NCI-H2029 (cell line): ENCODE measurements at places on chromosomes 5 and 9.

DNA sequence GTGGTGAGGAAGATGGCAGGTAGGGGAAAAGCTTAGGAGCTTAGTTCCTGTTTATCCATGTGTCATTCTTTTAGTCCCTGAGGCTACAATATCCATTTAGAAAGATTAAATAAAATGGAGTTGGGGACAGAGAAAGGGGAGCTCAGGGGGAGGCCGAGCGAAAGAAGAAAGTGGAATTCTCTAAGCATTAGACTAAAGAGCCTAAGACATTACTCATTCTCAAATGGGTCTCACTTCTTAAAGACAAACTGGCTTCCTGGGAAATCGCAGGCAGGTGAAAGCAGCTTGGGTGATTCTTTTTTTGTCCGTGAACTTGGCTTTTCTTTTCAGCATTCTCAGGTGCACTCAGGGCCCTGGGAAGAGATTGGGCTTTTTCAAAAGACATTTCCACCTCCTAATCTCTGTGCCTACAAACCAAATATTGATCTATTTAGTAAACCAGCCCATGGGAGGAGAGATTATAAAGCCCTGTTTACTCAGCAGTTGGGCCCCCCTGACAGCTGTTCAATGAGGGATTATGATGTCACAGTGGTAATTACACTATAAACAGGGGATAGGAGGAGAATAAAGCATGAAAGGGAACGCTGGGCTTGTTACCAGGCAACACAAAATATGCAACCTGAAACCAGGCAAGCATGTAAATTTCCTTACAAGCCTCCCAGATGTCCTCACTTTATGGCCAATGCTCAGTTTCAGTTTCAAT, 584.0 kb downstream of the ACTL7B start:
- DNase-seq: peak; percentile 95

DNA sequence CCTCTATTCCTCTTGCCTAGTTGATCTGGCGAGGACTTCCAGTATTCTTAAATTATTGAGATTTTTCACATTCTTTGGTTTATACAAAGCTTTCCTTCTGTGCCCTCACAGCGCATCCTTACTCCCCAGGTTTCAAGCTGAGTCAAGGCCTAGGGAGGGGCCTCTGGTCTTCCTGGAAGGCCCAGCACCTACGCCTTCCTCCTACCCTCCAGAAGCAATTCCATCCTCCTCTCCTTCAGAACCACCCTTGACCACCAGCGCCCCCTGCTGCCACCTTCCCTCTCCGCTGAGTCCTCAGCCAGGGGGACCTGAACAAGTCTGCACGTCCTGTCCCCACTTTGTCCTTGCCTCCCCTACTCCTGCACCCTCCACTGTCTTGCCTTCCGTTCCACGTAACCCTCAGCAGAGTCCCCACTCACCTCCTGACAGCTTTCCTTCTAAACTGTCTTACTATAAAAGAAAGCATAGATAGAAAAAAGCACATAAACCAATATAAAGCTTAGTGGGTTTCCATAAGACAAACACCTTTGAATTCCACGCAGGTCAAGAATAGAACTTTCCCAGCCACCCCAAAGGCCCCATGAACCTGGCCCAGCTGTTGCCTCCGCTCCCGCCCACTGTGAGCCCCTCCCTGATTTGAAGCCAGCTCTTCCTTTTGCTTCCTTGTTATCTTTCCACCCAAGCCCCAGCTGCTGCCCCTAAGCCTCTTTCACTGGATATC, 63.0 kb upstream of the CTSL start:
- peak; percentile 49 for DNase-seq

- no peak for DNase-seq
These were observed 56.7 kb upstream of the CARTPT start for GRCh38 chr5:71662381-71662780.

DNA sequence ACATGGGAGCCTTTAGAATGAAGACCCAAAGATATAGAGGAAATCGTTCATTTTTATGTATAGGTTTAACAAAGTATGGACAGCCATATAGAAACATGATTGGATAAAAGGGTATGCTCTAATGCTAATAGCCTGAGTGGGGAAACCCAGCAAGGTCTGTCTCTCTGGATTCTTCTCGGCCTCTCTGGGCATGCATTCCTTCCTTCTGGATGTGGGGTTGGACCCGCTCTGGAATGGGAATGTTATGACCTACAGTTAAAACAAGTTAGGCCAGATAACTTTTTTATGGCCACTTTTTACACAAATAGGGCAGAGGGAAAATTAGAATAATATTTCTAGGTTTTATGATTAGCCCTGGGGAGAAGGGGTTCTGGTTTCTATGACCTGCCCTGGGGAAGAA, 103.2 kb downstream of the ARSB start:
- no peak for DNase-seq

GRCh38 chr5:38032149-38032548, 192.3 kb upstream of the GDNF start:
- no peak for DNase-seq

DNA sequence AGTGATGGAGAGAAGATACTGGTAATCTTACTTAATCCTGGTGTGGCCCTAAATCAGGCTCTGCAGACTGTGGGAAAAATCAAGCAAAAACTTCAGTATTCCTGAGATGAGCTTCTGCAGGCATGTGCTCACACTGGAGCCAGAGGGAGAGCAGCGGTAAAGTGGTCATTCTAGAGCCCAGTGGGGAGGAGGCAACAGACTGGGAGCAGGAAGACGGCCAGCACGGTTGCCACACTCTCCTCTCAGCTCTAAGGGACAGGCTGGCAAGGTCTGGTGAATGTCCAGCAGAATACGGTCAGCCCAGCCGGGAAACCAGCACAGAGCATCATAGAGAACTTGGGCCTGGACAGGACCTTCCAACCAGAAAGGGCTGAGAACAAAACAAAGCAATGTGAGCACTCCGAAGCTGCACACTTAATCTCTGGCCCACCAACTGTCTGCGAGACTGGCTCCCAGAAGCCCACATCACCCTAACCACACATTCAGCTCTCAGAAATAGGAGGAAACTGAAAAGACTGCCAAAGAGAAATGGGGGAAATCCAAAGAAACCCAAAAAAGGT, 30.3 kb downstream of the MED27 start:
- DNase-seq: no peak

DNA sequence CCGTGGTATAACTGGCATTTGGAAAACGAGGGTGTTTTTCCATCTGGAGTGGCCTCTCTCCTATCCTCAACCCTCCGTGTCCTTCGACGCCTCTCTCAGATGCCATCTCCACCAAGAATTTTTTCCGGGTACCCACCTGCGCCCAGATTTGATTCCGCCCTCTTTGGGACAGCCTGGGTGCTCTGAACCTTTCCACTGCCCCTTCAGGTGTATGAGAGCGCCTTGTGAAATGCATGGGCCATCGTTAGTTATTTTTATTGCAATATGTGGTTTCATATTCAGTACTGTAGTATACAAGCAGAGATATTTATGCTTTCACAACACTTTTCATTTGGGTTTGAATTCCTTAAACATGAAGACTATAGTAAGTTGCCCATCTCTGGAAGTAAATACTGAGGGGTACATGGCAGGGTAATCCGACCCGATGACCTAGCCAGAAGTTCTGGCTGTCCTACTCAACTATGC, 78.2 kb upstream of the IFNE start:
- DNase-seq: no peak

DNA sequence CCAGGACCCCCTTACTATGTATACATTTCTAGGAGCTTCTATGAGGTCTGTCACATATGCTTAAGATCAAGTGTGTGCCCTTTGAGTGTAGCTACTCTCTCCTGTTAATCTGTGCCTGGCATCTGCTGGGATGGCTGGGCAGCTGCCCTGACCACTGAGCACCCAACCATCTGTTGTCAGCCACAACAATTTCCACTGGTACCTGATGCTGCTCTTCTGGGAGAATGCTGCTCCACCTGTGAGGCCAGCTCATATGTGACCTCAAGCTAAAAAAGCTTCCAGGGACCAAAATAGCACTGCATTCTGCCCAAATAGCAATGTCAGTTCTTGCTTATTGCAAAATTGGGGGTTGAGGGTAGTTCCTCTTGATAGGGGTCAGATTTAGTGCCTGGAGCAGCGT, 595.6 kb downstream of the RAB3C start:
- DNase-seq: no peak

DNA sequence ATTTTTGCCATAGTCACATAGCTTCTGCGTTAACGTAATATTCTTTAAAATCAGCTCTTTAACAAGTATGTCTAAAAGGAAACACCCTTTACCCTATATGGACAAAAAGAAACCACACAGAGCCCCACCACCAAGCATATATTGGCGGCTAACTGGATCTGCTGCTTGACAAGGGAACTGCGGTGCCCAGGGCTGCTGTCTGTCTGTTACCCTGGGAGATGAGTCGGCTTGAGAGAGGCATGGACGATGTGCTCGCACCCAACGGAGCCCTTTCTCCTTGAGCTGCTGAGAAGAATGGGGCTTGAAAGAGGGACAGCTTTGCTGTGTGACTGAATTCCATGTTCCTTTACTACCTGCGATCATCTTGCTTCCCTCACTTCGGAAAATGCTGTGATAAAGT, 158.6 kb upstream of the SHB start:
- DNase-seq: no peak

- no peak for DNase-seq
These were observed 7.3 kb upstream of the TENT4A start for GRCh38 chr5:6705959-6706358.

GRCh38 chr5:102753889-102754766, 977 bp upstream of the PAM start:
- no peak for DNase-seq

DNA sequence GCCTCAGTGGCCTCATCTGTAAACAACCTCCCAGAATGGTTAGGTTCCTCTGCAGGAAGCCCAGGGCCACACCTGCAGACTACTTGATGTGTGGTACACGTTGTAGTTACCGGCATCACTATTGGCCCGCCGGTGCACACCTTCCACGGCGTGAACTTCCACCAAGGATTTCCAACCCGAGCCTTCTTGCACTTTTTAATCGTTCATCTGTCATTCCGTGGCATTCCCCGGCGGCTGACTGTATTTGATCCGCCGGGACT, 5.3 kb upstream of the TRIM41 start:
- DNase-seq: no peak

GRCh38 chr9:114777821-114778609, 27.8 kb downstream of the TNFSF15 start:
- no peak for DNase-seq

GRCh38 chr5:80711938-80712337, 57.2 kb upstream of the DHFR start:
- DNase-seq: no peak

GRCh38 chr9:38727497-38728001, 7.6 kb upstream of the FAM240B start:
- DNase-seq: no peak

DNA sequence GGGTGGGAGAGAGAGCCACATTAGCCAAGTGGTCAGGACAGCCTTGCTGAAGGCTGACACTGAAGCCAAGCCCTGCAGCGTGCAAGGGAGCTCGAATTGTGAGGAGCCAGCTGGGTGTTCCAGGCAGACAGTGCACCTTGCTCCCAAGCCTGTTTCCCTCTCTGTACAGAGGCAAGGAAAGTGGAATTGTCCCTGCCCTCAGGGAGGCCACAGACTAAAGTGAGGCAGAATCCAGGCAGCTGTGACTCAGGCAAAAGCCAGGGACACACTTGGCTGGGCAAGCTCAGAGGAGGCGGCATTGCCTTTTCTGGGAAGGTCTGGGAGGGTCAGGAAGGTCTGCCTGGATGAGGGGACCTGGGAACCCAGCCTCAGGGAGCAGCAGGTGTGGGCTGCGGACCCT, 50.2 kb upstream of the LMX1B start:
- DNase-seq: no peak

GRCh38 chr9:96048104-96048955, 172.8 kb downstream of the ERCC6L2 start:
- DNase-seq: no peak

DNA sequence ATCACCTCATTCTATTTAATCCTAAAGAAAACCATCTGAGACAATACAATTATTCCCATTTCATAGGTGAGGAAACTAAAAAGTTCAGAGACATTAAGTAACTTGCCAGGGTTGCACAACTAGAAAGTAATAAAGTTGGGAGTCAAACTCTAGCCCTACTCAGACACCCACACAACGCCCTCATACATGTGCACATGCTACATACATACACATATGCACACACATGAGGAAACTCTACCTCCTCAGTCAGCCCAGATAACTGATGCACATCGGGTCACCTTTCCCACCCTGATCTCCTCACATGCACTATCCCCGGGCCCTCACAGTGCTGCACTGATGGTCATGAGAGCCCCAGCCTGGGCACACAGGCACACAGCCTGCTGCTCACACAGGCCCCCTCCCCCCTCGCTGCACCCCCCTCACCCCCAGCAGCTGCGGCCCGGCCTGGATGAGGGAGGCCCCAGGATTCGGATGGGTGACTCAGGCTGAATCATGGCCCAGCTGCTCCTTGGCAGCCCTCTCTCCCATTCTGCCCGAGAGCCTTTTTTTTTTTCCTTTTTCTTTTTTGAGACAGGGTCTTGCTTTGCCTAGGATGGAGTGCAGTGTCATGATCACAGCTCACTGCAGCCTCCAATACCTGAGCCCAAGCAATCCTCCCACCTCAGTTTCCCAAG, 5.0 kb upstream of the GPRIN1 start:
- DNase-seq: no peak

DNA sequence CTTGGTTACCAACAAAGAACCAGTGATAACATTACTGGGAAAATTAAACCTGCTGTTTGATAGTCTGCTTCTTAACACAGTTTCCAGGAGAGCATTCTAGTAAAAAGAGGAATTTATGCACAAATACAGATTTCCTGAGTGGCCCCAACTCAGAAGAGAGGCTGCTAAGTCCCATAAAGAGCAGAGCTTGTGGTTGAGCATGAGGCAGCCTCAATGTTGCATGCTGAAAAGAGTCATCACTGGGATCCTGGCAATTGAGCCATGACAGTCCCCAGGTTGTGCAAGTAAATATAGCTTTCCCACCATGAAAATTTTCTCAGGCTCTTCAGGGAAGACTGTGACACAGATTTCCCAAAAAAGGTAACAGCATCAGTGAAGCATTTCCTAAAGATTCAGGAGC, 47.5 kb upstream of the ADRB2 start:
- DNase-seq: no peak

GRCh38 chr5:35129921-35130485, 82.3 kb upstream of the AGXT2 start:
- no peak for DNase-seq

GRCh38 chr5:96075579-96076289, 114.1 kb upstream of the ELL2 start:
- no peak for DNase-seq

DNA sequence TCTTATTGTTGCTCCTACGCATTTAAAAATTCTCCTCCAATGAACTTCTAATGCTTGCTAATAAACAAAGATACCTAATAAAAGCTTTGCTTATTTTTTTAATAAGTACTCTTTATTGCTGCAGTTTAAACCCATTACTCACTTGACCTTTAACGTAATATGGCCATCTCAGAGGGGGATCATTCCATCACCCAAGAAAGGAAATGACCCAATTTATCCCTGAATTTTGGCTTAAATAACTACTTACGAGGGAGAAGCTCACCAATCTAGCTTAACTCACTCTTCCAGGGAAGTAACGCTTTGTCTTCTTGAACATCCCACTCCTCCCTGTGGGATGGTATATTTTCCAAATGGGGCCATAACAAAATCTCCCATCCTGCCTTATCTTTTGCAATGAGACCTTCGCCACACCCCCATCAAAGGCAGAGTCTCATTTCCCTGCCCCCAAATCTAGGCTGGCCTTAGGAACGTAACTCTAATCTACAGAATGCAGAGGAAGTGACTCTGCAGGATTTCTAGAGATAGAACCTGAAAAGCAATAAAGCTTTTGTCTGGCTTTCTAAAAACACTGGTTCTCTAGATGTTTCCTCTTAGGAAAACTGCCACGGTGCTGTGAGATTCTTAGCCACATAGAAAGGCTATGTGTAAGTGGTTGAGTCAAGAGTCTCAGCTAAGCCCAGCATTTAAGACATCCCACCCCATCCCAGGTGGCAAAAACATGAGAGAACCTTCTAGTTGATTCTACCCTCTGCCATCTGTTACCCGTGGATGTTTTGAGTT, 310.0 kb downstream of the ASTN2 start:
- DNase-seq: no peak
